AG08395 (cell line): ENCODE measurements at places on chromosomes 2 and 18.

- DNase-seq: no peak
Measured at GRCh38 chr18:71485611-71486010, 1058.5 kb downstream of the CBLN2 start.

GRCh38 chr2:45778720-45779171, 127.3 kb downstream of the PRKCE start:
- peak; percentile 75 for DNase-seq

DNA sequence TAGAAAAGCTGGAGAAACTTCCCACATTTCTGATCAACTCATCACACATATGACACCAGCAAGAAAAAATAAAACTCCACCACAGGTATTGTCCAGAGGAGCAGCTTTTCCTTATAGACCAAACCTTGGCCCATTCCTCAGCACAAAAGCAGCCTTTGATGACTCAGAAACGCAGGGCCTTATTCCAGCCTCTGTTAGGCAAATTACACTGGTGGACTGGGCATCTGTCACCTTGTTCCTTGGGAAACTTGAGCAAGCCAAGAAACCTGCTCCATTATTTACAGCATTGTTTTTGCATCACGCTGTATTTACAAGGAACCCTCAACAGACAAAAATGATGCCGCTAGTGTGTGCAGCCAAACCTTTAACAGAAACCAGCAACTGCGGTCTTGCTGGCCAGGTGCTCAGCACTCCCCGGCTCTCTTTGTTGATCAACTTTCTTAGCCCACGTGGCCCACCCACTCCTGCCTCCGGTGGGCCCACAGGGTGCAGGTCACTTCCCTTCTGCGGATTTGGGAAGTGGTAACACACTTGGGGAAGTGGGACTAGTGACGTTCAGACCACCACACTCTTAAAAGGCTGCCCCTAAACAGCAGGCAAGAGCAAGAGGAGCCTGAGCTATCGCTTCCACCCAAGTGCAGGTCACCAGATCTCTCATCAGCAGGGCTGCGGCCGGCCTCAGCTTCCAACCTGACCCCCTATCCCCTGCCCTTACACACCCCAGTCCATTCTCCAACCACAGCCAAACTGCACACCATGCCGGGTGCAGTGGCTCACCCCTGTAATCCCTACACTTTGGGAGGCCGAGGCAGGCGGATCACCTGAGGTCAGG, 1.5 kb downstream of the AP1S3 start:
- no peak for DNase-seq

DNA sequence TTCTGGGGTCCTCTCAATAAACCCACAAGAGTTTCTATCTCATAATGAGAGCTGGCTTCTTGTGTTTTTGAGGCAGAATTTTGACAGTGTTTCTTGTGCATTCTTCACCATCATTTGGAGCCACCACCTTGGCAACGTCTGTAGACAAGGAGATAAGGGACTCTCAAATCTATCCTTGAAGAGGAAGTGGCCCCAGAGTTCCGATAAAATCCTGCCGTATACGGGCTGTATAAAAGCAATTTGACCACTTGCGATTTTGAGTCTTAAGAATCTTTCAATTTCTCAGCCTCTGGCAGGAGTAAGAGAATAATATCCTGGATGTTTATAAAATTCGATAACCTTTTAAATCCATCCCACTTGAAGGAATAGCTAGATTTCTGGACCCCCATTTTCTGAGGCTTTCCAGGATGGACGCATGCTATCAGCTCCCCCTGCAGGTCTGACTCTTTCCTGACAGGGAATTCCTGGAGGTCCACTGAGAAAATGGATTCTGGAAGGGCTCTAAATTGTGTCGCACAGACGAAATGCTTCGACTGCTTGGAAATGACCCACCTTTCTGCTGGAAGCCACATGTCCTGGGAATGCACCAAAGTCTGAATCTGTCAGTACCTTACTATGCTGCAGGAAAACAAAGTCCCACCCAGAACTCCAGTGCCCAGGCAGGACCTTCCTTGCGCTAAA, 54.1 kb downstream of the E2F6 start:
- peak; percentile 55 for DNase-seq

- no peak for DNase-seq
Measured at GRCh38 chr2:85665264-85665937, 2.6 kb downstream of the SFTPB start.

DNA sequence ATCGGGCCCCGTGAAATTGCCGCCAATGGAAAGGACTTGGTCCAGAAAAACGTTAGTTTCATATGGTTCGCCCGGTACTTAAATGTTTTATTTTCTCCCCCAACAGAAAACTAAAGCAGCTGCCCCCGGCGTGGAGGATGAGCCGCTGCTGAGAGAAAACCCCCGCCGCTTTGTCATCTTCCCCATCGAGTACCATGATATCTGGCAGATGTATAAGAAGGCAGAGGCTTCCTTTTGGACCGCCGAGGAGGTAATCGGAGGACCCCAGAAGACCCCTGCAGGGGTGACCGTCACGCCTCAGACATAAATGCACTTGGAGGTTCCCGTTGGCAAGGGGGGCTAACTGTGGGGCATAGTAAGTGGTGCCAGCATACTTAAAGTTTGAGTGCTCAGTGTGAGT, 742 bp downstream of the RRM2 start:
- no peak for DNase-seq

DNA sequence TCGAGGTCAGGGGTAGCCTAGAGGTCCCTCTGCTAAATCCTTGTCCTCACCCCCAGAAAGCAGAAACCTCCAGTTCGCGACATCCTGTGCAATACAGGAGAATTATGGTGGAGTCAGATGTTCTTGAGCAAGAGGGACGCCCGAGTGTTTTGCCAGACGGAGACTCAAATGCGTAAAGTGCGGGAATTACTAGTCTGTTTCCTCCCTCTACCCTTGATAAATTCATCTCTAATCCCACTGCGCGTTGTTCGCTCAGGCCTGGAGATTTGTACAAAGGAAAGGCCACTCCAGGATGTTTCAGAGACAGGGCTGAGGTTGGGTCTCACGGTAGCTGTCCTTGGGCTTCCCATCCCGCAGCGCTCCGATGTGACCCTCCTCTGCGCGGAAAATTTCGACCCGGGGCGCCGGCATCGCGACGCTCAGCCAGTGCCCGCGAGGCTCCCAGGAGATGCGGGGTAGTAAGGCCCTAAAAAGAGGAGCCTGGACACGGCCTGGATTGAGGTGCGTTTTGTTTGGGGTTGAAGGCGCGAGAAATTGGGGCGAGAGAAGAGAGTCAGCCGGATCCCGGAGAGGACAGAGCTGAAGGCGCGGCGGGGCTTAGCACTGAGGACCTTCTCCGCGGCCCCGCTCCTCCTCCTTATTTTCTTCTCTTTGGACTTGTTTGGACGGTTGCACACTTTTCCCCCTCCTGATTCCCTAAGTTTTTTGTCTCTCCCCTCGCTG, 2.6 kb upstream of the NEUROD1 start:
- no peak for DNase-seq

GRCh38 chr2:231123362-231123898, 1.4 kb downstream of the HTR2B start:
- peak; percentile 6 for DNase-seq

DNA sequence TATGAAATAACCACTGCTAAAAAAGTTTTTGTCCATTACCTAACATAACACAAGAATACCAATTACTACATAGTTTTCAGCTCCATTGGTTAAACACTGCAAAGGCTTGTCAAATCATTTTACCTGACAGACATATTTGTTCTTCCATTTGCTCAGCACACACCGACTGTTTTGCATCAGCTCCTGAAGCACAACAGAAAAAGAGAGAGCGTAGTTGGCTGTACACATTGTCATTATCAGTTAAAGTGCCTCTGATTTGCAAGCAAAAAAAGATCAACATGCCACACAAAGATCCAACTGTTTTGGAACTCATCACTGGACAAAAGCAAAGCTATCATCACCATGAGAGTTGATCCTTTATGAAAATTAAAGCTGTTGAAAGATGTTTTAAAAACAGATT, 103.8 kb downstream of the WDPCP start:
- no peak for DNase-seq

DNA sequence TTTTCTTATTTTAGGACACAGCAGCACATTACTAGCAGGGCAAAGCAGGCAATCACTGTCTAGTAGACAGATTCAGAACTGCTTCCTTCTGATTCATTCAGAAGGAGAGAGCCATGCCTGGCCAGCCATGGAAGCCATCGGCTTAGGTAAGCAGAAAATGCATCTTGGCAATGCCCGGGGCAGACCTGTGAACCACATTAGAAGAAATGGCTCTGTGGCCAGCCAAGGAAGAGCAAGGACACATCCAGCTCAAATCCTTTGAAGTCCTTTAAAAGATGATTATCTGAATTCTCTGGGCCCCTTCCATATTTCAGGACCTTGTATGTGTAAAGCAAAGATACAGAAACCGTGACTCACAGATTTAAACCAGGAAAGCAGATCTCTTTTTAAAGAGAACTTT, 227.4 kb downstream of the PID1 start:
- DNase-seq: no peak

DNA sequence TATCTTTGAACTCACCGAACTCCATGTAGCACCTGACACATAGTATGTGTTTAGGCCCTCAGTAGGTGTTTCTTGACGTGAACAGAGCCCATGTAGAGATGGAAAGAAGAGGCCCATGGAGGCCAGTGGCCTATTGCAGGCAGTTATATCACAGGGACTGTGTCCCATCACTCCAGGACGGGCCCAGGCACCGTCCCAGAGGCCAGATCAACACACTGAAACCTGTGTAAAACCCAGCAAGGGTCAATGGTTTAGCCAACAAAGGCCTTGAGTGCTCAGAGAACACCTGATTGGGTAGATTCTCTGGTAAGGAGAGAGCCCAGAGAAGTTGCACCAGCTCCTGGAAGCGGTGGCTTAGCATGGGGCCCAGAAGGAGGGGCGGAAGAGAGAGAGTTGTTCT, 82.8 kb downstream of the INHBB start:
- no peak for DNase-seq

DNA sequence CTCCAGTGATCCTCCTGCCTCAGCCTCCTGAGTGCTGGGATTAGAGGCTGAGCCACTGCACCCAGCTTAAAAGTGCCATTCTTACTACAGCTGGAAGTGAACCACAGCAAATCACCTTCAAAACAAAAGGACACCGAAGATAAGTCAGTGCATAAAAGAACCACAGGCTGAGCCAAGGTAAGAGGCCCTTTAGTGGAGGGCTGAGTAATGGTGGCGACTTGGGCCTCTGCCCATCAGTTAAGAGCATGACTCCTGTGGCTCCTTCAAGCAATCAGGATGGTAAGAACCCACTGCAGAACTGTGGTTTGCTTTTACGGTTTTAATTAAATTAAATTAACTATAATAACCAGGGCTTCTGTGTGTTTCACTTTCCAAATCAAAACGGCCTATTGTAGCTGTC, 75.1 kb downstream of the CTAGE1 start:
- peak; percentile 41 for DNase-seq

- DNase-seq: no peak
Measured at GRCh38 chr18:5824370-5824984, 70.8 kb downstream of the TMEM200C start.

- DNase-seq: no peak
Measured at GRCh38 chr18:63464434-63464833, 12.3 kb upstream of the SERPINB5 start.

DNA sequence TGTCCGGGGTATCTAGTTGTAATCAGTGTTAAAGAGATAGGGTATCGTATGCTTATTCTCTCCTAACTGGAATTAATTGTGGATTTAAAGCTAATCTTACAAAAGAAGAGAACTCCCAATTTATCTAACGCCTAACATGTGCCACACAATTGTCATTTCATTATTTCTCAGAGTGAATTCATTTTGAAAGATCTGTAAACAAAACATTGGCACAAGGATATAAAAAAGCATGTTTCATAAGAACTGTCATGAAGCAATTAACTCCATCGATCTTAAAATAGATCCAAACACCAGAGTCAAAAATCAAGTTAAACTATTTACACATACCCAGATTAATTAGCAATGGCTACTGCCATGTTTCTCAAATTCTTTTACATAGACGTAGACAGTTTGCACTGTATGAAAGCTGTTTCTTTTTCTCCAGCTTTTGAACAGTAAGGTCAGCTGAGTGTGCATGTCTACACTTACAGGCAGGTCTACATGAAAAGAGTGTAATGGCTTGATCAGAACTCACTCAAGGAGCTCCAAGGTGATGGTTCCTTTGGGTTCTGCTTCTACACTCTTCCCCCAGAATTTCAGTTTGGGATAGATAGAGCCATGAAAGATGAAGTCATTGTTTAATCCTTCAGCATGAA, 38.8 kb downstream of the CABYR start:
- no peak for DNase-seq

DNA sequence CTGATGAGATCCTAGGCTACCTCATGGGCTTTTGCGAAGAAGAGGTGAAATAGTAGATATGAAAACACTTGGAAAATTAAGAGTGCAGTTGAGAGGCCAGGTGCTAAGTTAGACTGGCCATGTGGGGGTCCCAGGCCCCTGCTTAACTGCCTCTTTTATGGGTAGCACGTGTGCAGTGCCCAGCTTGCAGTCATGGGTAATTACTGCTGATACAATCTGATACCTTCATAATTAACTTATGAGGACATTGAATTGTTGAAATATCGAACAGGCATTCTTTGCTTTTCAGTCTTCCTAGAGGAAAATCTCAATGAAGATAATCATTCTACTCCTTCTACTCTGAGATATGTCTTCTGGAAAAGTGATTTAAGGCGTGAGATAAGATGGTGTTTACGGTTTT, 11.6 kb downstream of the TRAF3IP1 start:
- no peak for DNase-seq

- DNase-seq: no peak
Measured at GRCh38 chr2:129575431-129575830, 404.0 kb upstream of the RAB6C start.
